Hematopoietic multipotent progenitor cell (in vitro differentiated cells): ENCODE measurements at places on chromosomes 4 and X. TPM values are rescaled to one million over a fixed set of nuclear protein-coding genes. Genes with fewer than 3 reads are reported as not detected.

Gene NLRP2B
- not detected for total RNA-seq

Gene HPGD
- 18.3 TPM for total RNA-seq

Gene MID1IP1
- 86.7 TPM for total RNA-seq

Gene MAP7D2
- total RNA-seq: 0.27 TPM

Gene RHOXF2B
- not detected for total RNA-seq

Gene PRDX4
- 47.1 TPM for total RNA-seq

Gene KLKB1
- under 0.01 TPM for total RNA-seq

Gene GPR143
- not detected for total RNA-seq

Gene AREG
- total RNA-seq: 11.6 TPM

Gene TGIF2LX
- not detected for total RNA-seq

Gene CXCL11
- total RNA-seq: 0.27 TPM

Gene C4orf36
- total RNA-seq: 0.54 TPM

Gene COX18
- total RNA-seq: 31.2 TPM

Gene CCDC110
- total RNA-seq: not detected

Gene PDCL2
- total RNA-seq: not detected

Gene RAB33A
- total RNA-seq: 18.6 TPM

Gene UCHL1
- total RNA-seq: 15.9 TPM
